ENCODE measurements at places on chromosomes 7 and 10.
A peak's percentile ranks its signal among the peaks of the same experiment; 100 is the strongest.

DNA sequence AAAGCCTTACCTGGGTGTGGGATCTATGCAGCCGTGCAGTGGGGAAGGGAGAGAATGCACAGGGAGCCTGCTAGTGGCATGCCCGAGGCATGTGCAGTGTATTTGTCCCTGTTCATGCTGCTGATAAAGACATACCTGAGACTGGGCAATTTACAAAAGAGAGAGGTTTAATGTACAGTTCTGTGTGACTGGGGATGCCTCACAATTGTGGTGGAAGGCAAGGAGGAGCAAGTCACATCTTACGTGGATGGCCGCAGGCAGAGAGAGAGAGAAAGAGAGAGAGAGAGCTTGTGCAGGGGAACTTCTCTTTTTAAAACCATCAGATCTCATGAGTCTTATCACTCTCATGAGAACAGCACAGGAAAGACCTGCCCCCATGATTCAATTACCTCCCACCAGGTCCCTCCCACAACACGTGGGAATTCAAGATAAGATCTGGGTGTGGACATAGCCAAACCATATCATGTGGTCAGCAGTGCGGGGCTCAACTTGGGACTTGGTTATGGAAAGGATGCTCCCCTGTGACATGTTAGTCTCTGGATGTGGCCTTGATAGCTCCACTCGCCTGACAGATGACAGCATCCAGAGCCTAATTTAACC, 128.9 kb downstream of the DOCK1 start:
- DNase-seq = no peak

GRCh38 chr10:4677296-4678021, 148.5 kb upstream of the AKR1E2 start:
- DNase-seq = no peak

DNA sequence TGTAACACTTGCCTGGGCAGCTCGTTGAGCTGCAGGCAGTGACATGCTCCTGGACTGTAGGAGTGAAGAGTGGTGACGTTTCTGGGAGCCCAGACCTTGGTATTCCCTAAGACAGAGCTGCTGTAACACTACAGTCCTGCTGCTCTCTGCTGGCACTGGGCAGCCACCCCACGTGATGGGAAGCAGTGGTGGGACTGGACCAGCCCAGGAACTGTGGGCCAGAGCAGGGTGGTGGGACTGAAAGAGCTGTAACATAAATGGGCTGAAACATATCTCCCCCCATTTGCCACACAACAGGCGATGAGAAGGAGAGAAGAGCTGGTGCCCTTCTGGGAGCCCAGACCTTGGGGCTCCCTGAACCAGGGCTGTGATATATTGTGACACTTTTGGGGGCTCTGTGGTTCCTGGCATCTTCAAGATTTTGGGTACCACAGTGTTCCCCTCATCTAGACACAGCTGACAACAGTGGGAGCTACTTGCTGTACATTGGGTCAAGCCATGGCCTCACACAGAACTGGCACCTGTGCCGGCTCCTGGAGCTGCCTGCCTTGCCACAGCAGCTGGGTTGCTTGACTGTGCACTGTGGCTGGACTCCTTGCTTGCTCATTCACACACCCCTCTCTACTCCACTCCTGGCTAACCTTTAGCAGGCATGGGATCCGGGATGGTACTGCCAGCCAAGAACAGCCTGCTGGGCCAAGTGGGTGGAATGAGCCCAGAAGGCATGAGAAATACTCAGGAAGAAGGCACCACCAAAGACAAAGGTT, 161.3 kb upstream of the PCDH15 start:
- no peak for DNase-seq

DNA sequence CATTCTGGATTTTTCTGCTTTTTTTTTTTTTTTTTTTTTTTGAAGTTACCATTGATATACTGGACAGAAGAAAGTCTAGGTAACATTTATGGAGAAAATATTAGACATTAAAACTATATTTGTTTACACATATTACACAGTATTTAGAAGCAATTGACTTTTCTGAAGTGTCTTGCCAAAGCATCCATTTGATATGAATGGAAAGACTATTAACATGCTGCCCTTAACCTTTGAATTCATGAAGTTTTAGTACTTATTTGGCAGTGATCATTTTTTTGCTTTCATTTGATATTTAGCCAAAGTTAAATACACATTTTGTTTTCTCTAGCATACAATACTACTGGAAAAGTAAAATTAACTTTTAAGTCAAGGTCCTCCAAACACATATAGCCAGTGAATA, 210.0 kb downstream of the SEMA3A start:
- DNase-seq = no peak

- DNase-seq = no peak
Measured at GRCh38 chr10:131810036-131810804, 90.6 kb upstream of the PPP2R2D start.

- no peak for DNase-seq
Measured at GRCh38 chr7:74185636-74186035, 11.5 kb downstream of the EIF4H start.

- DNase-seq = no peak
Measured at GRCh38 chr7:24152356-24152755, 131.6 kb upstream of the NPY start.

DNA sequence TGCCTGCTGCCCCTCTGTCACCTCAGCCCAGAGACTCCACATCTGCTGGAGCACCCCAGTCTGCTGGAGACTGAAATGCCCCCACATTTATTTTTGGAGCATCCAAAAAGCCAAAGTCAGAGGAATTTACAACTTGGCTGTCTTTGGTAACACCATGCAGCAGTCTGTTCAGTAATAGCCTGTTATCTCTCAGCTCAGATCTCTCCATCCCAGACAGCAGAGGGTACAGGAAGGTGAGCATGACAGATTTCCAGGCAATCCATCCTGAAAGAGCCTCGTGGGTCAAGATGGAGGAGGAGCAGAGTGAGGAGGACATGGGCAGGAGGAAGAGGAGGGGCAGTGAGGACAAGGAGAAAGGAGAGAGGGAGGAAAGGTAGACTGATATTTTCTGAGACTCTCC, 55.9 kb downstream of the GRID1 start:
- no peak for DNase-seq

- DNase-seq = no peak
Measured at GRCh38 chr10:62805231-62806099, 945 bp downstream of the ADO start.

GRCh38 chr7:37924491-37925041, 4.1 kb downstream of the EPDR1 start:
- no peak for DNase-seq

DNA sequence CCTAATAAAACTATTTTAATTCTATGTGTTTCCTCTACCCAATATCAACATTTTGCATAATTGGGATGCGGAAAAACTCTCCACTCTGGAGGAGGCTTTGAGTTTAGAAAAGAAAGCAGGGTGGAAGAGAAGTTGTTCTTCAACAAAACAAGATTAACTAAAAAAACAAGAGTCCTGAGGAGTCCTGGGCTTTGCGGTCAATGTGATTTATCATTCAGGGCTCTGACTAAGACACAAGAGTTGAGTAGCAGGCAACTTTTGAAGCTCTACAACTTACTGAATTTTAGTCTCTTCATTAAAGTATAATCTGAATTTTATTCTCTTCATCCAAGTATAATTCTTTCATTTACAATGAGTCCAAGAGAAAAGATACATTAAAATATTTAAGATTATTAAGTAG, 18.3 kb upstream of the TMEM26 start:
- DNase-seq = no peak

- no peak for DNase-seq
Measured at GRCh38 chr7:55005241-55005851, 13.5 kb upstream of the EGFR start.

DNA sequence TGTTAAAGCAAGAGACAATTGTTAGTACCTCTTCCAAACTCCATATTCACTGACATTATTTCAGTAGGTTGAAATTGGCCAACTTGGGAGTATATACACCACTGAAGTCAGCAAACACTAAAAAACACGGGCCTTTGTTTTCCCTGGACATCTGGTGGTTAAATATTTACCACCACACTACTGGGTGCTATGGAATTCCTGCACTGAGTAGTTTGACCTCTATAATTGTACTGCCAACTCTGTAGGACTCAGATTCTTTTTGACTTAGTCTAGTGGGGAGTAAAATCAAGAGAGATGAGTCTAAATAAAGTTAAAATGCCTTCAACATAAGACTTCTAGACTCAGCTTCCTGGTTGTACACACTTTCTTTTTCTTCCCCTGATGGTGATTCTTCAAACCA, 41.3 kb upstream of the TES start:
- no peak for DNase-seq

DNA sequence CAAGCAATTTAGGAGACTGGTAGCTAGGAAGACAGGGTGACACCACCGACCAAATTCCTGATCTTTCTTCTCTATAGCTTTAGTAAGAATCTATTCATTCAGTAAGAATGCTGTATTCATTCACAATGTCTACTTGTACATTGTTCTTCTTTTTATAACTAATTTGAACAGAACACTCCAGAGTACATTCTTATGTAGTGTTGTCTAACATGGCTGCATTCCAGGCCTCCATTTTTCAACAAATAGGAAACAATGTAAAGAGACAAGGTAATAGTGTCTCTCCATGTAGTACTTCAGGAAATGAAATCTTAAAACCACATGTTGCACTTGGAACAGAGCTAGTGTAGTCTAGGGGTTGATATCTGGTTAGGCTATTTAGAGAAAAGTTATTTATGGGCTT, 1.8 kb downstream of the VCL start:
- no peak for DNase-seq

- DNase-seq = no peak
Measured at GRCh38 chr7:95534796-95535195, 49.1 kb downstream of the ASB4 start.

GRCh38 chr10:113213035-113213434, 263.0 kb downstream of the TCF7L2 start:
- DNase-seq = no peak

DNA sequence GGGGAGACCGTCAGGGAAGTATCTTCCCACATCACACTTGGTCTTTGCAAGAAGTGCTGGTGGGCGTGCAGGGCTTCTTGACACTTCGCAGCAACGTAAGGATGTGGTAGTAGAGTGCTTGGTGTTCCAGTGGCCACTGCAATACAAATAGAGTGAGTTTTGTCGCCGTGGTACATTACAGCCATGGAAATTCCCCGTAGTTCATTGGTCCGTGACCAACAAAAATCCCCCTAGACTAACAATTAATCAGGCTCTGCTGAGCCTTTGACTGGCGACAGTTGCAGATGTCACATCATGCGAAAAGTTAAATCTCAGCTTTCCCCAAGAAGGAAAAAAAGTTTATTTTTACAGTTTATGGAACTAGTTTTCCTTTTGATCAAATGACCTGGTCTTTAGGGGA, 134.7 kb downstream of the MGMT start:
- DNase-seq = no peak

- peak; percentile 62 for DNase-seq
Measured at GRCh38 chr7:2870471-2870931, 26.4 kb upstream of the GNA12 start.

GRCh38 chr10:36097696-36098095, 455.6 kb upstream of the FZD8 start:
- no peak for DNase-seq

DNA sequence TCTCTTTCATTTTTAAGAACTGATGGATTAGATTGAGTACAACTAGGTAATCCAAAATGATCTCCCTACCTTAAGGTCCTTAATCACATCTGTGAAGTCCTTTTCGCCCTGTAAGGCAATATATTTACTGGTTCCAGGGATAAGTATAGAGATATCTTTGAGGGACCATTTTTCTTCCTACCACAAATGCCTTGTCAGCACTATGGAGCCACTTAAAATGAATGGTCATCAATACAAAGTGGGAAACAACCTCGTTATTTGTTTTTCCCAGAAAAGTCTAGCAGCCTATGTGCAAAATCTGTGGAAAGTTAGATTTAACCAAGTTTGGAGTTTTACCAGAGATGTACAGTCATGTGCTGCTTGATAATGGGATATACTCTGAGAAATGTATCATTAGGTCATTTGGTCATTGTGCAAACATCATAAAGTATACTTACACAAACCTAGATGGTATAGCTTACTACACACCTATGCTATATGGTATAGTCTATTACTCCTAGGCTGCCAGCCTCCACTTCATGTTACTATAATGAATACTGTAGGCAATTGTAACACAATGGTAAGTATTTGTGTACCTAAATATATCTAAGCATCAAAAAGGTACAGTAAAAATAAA, 366.2 kb upstream of the TMEM229A start:
- no peak for DNase-seq

DNA sequence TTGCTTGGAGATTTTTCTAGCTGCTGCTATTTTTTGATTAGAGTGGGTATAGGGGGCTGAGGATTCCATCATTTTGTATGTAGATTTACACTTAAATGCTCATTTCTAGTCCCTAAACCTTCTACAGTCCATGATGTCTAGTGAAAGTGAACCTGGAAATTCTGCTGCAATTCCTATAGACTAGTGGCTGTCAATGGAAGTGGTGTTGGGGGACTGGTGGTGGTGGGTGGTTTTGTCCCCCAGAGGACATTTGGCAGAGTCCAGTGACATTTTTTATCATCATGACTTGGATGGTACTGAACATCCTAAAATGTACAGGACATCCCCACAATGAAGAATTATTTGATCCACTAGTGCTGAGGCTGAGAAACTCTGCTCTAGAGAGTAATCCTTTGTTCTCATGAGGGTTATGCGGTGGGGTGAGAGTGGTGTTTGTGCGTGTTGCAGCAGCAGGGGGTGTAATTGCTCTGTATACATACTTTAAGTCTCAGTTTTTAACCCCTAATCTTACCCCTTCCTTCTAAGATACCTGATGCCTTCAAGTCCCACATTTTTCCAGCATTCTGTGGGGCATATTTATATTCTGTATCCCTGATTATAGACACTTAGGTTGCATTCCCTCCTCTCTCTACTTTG, 35.0 kb downstream of the KIF11 start:
- DNase-seq = no peak

- peak; percentile 8 for DNase-seq
Measured at GRCh38 chr10:27743877-27744801, 1.5 kb downstream of the MKX start.

DNA sequence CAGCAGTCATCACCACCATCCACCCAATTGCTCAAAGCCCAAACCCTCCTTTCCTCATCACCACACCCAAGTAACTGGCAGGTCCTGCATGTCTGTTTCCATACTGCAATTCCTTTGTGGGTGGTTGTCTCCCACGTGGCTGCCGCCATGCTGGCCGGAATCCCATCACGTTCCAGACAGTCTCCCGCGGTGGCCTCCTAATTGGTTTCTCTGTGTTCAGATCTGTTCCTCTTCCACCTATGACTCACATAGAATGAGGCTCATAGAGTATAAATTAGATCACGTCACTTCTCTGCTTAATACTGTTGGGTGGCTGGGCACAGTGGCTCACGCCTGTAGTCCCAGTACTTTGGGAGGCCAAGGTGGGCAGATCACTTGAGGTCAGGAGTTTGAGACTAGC, 813.0 kb downstream of the TYW1 start:
- no peak for DNase-seq

DNA sequence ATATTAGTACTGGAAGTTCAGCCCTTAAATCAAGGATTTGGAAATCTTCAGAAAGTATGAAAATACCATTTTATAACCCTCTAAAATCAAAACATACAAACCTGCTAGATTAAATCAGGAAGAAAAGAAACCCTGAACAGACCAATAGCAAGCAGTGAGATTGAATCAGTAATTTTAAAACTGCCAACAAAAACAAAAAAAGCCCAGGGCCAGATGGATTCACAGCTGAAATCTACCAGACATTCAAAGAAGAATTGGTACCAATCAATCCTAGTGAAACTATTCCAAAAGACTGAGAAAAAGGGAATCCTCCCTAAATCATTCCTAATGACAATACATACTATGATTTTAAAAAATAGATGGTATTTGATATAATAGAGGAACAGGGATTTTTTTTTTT, 70.1 kb downstream of the MCU start:
- DNase-seq = no peak

- DNase-seq = no peak
Measured at GRCh38 chr7:12827920-12828319, 140.5 kb downstream of the ARL4A start.
